SJCRH30 (cell line): ENCODE measurements at places on chromosomes 7 and 10.

DNA sequence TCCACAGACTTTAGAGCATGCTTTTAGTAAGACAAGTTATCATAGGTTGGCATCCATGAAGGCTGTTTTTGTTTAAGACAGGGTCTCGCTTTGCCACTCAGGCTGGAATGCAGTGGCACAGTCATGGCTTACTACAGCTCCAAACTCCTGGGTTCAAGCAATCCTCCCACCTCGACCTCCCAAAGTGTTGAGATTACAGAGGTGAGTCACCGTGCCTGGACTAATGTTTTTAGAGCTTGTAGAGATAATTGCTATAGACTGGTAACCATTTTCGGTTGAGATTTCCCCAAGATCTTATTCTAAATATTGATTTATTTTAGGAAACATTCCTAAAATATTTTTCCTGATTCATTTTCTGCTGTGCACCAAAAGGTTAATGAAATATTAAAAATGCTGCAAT is 5.4 kb upstream of the ZNF398 start:
- no peaks in the 10 kb centered on the region for H3K4me1 ChIP-seq
- no peak overlapping the region for H3K27ac ChIP-seq
- no peak for DNase-seq
- H3K27me3 ChIP-seq: no peaks in the 10 kb centered on the region

DNA sequence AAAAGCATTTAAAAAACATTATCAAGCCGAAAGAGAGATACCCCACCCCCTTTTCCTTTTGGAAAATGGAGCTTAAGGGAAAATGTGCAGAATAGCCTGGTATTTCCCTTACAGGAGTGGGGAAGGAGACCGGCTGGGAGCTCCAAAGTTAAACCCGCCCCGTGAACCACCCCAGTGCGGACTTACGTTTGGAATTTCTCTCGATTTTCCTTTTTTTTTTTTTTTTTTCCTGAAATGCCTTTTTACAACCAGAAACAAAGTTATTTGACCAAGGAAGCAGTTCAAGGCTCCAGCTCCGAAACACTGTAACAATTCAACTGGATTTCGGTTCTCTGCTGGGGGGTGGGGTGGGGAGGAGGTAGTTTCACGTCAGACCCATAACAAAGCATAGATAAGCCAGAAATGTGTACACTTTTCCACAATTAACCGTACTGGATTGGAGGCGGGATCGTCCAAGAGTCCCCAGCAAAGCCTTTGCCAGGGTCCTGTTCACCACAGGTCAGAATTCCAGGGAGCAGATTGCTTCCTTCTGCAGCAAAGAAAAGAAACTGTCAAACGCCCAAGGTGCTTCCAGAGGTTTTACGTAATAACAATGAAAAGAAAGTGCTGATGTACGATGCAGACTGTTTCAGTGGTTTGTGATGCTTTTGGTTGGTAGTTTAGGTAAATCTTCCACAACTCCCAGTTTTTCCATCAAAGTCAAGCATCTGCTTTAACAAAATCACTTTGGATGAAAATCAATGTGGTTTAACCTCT is 6.7 kb downstream of the SKIDA1 start:
- H3K4me1 ChIP-seq: peaks cover 9% of the 10 kb centered on the region
- H3K27ac ChIP-seq: no peak overlapping the region; the same call in 1 of the 2 replicates
- no peaks in the 10 kb centered on the region for H3K27me3 ChIP-seq
- H3K4me3 ChIP-seq: peak overlapping the region; percentile 67

- H3K36me3 ChIP-seq: no peaks in the 10 kb centered on the region; the same call in 1 of the 2 replicates
- no peak overlapping the region for H3K27ac ChIP-seq
- H3K27me3 ChIP-seq: 0 out of 2 replicates have a peak, but pooled peaks cover 2% of the 10 kb centered on the region
- no peaks in the 10 kb centered on the region for H3K4me1 ChIP-seq
- no peak overlapping the region for H3K4me3 ChIP-seq
Observed at GRCh38 chr7:127419196-127419595, 26.7 kb upstream of the ZNF800 start.

DNA sequence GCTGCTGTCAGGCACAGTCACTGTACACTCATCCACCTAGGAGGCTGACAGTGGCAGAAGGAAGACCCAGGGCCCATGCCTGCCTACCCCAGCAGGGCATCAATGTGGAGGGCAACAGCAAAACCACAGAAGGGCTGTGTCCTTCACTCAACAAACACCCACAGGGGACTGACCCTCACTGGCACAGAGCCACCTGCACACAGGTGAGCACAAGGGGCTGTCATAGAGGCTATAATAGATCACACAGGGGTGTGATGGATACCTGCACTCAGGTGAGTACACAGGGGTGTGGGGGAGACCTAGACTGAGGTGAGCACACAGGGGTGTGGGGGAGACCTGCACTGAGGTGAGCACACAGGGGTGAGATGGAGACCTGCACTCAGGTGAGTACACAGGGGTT is 132.8 kb upstream of the TCERG1L start:
- H3K4me1 ChIP-seq: no peaks in the 10 kb centered on the region
- no peaks in the 10 kb centered on the region for H3K27me3 ChIP-seq
- H3K27ac ChIP-seq: no peak overlapping the region
- no peak overlapping the region for H3K4me3 ChIP-seq
